Neural crest cell (in vitro differentiated cells): ENCODE measurements at places on chromosomes 7 and 10. TPM values are rescaled to one million over a fixed set of nuclear protein-coding genes. Genes with fewer than 3 reads are reported as not detected.

- peaks cover 3% of the 10 kb centered on the region for H3K4me1 ChIP-seq
- H3K27me3 ChIP-seq: no peaks in the 10 kb centered on the region
- no peak overlapping the region for H3K27ac ChIP-seq
These were observed 6.6 kb upstream of the INTS1 start for GRCh38 chr7:1510780-1511154.

GRCh38 chr7:85627791-85628586 lies 441.1 kb upstream of the SEMA3D start:
- DNase-seq: no peak
- H3K4me3 ChIP-seq: no peak overlapping the region
- H3K36me3 ChIP-seq: no peaks in the 10 kb centered on the region
- H3K27ac ChIP-seq: no peak overlapping the region
- no peaks in the 10 kb centered on the region for H3K27me3 ChIP-seq

DNA sequence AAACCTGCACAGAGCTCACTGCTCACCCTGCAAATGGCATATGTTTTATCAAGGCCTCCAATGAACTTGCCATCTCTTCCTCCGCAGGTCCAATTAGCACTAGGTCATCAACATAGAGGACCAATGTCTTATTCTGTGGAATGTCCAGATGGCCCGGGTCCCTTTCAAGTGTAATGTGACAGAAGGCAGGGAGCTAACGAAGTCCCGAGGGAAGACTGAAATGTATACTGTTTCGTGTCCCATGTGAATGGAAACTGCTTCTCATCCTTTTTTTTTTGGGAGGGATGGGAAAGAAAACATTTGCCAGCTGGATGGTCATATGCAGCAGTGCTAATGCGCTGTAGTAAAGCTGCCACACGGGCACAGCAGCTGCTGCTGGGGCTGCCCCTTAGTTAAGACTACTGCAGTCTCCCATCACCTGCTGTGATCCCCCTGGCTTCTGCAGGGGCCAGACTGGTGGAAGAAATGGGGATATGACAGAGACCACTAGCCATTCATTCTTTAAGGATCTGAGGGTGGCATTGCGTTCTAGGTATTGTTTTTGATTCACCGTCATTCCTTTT lies 61.7 kb upstream of the CCNY start:
- H3K4me1 ChIP-seq: peaks cover 20% of the 10 kb centered on the region
- H3K4me3 ChIP-seq: no peak overlapping the region
- H3K27me3 ChIP-seq: no peaks in the 10 kb centered on the region

DNA sequence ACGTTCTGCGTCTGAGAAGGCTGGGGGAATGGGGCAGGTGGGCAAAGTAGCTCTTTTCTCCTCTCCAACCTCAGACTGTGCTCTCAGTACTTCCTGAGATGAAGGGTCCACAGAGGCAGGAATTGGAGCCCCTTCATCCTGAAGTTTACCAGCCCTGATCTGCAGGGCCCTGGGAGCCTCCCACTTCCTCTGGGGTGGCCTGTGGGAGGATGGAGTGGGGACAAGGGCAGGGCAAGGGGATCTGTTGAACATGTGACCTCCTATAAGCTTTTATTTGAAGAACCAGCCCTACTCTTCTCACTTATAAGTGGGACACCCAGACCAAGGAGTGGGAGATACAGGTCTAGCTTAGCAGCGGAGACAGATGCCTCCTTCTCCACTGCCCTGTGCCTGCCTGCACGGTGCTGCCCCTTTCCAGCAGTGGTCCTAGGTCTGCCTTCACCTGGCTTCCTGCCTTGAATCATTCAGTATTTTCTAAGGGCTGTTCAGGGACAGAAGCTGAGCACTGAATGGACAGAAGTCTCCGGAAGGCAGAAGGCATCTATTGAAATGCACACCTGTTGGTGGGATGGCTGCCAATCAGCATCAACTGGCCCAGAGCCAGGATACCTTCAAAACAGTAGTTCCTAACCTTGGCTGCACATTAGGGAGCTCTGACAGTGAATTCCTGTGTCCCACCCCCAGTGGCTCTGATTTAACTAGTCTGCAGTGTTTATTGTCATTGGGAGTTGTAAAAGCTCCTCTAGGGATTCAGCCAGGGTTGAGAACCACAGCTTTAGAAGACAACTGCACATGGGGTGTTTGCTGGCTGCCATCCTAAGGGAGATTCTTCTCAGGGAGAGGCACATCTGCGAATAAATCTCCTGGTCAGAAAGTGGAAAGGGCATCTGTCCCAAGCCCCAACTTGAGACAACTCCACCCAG lies 2.7 kb upstream of the ARHGAP22 start:
- no peak overlapping the region for H3K27ac ChIP-seq
- H3K4me3 ChIP-seq: no peak overlapping the region
- no peak for DNase-seq
- no peaks in the 10 kb centered on the region for H3K36me3 ChIP-seq
- H3K4me1 ChIP-seq: peaks cover 3% of the 10 kb centered on the region

DNA sequence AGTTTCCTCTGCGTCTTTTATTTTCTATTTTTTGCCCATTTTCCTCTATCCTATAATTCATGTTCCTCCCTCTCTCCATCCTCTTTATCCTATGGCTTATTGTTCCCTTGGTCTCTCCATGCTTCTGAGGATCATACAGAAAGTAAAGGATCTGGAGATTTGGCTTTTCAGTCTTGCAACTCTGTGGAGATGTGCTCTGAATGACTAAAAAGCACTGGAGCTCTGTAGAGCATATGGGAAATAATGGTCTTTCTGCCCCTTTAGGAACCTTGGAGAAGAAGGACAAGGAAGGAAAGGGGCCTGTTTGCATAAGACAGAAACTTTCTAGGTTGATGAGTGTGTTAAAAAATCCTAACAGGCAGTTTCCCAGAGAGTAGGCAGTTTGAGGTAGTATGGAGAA lies 120.1 kb downstream of the PHTF2 start:
- peaks cover 5% of the 10 kb centered on the region for H3K4me1 ChIP-seq
- no peak for DNase-seq
- peaks cover 3% of the 10 kb centered on the region for H3K36me3 ChIP-seq
- H3K27me3 ChIP-seq: no peaks in the 10 kb centered on the region
- no peak overlapping the region for H3K27ac ChIP-seq

DNA sequence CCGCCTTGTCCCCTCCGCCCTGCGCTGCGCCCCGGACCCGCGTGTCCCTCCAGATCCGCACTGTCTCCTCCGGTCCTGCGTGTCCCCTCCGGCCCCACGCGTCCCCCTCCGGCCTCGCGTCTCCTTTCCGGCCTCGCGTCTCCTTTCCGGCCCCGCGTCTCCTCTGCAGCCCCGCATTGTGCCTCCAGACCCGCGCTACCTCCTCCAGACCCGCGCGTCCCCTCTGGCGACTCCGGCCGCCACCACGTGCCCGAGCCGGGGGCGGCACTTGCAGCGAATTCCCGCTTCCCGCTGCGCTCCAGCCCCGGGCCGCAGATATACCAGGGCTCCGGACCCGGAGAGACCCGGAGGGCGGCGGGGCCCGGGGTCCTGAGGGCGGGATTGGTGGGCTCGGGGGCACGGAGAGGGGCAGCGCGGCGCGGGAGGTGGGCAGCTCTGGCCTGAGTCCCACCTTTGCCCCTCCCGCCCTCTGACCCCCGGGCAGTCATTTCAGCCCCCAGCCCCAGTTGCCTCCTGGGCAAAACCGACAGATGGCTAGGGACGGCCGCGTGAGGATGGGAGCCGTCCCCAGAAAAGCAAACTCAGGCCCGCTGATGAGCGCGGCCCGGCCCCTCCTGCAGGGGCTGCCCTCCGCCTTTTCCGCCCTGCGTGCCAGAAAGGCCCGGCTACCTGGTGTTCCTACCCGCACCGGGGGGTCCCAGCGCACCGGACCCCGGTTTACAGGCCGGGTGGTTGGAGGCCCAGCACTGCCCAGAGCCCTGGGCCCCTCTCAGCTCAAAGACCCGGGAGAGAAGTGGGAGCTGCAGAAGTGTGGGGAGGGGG lies 56.5 kb downstream of the RBM17 start:
- peak; percentile 37 for DNase-seq
- H3K27ac ChIP-seq: peak overlapping the region; percentile 81
- peaks cover 21% of the 10 kb centered on the region for H3K4me1 ChIP-seq
- H3K36me3 ChIP-seq: peaks cover 9% of the 10 kb centered on the region
- peaks cover 17% of the 10 kb centered on the region for H3K27me3 ChIP-seq
- H3K4me3 ChIP-seq: peak overlapping the region; percentile 83

DNA sequence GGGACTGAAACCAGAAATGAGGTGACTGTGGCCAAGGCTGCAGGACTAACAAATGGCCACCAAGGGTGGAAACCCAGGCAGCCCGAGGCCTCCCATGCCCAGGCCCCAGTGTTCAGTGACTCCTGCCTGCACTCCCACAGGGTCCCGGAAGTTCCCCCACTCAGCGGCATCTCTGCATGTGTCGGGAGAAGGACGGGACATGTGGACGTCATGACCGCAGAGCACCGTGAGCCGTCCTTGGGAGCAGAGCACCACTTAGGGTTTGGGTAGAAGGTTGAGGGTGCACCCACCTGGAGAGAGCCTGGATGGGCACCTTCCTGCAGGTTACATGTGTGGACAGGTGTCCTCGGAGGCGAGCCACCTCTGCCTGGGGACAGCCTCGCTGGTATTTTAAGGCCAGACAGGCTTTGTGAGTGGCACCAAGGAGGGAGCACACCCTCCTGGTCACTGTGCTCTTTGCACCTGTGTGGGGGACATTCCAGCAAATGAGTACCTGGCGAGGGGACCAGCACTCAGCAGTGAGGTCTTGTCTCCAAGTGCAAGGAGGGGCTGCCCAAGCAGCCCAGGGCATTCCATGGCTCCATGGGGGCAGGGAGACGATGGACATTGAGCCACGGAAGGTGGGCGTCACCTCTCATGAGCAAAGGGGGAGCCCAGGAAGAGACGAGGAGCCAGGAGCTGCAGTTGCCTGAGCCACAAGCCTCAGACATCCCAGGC lies 95.3 kb upstream of the TCERG1L start:
- peaks cover 14% of the 10 kb centered on the region for H3K4me1 ChIP-seq
- no peak overlapping the region for H3K27ac ChIP-seq
- no peak for DNase-seq
- no peaks in the 10 kb centered on the region for H3K36me3 ChIP-seq

DNA sequence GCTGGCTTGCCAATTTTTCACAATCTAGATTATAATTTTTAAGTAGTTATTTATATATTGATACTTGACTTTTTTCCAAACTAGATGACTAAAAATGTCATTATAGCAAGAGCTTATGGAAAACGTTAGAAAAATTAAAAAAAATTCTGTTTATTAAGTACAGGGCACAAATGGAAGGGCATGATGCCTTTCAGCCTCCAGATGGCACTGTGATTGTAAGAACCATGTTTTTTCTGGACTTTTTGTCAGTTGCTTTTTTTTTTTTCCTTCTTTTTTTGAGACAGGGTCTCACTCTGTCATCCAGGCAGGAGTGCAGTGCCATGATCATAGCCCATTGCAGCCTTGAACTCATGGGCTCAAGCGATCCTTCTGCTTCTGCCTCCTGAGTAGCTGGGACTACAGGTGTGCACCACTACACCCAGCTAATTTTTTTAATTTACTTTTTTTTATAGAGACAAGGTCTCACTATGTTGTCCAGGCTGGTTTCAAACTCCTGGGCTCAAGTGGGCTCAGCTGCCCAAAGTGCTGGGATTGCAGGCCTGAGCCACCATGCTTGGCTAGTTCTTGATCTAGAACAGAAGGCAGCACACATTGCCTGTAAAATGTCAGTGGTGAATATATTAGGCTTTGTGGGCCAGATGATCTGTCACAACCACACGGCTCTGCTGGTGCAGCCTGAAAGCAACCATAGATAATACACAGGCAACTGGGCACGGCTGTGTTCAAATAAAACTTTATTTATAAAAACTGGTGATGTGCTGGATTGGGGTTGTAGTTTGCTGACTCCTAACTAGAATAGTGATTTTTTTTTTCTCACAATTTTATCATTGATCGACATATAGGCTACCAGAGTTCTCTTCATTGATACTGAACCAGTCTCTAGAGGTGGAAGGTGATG lies 27.4 kb downstream of the UCMA start:
- no peaks in the 10 kb centered on the region for H3K27me3 ChIP-seq
- no peak for DNase-seq
- H3K36me3 ChIP-seq: peaks cover 14% of the 10 kb centered on the region

GRCh38 chr10:91977491-91977890 lies 53.9 kb downstream of the BTAF1 start:
- no peak for DNase-seq
- H3K27ac ChIP-seq: no peak overlapping the region
- H3K27me3 ChIP-seq: no peaks in the 10 kb centered on the region
- no peaks in the 10 kb centered on the region for H3K4me1 ChIP-seq
- peaks cover 26% of the 10 kb centered on the region for H3K36me3 ChIP-seq

DNA sequence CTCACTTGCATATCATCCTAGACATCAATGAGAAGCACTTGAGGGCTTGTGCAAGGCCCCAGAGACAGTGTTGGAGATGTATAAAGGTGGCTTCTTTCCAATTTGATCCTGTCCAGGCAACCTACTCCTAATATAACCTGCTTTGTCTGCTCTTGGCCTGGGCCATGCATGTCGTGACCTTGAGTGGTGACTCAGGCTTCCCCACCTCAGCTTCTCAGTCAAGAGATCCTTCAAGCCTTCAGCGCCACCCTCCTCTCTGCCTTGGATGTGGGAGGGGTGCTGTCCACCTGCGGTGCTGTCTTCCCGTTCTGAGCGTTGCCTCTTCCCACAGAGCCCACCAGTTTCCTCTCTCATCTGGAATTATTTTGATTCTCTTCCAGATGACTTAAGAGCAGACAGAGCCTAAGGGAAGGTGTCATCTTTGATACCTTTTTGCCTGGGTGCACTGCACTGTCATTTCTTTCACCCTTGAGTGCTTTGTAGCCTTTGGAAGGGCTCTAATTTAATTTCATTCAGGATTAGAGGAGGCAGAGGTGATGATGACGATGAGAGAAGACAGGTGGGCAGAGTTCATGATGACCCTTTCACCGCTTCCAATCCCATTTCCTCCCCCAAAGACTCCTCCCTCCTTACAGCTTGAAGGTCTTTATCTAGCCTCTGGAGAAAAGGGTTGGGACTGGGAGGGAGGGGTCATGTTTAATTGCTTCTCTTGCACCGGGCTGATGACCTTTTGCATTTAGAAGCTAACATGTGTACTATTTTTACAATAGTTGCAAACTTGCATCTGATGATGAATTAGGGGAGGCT lies 6.9 kb downstream of the LSMEM1 start:
- no peaks in the 10 kb centered on the region for H3K27me3 ChIP-seq
- H3K36me3 ChIP-seq: peaks cover 11% of the 10 kb centered on the region
- DNase-seq: no peak
- no peak overlapping the region for H3K27ac ChIP-seq
- no peak overlapping the region for H3K4me3 ChIP-seq

- no peaks in the 10 kb centered on the region for H3K27me3 ChIP-seq
- DNase-seq: no peak
- H3K4me3 ChIP-seq: no peak overlapping the region
- H3K4me1 ChIP-seq: peaks cover 28% of the 10 kb centered on the region
- H3K36me3 ChIP-seq: peaks cover 9% of the 10 kb centered on the region
These were observed 24.2 kb downstream of the ITGB8 start for GRCh38 chr7:20354610-20355528.

- no peak for DNase-seq
- no peaks in the 10 kb centered on the region for H3K36me3 ChIP-seq
- no peaks in the 10 kb centered on the region for H3K4me1 ChIP-seq
- peaks cover 4% of the 10 kb centered on the region for H3K27me3 ChIP-seq
- no peak overlapping the region for H3K4me3 ChIP-seq
These were observed 66.8 kb upstream of the EXOC4 start for GRCh38 chr7:133186060-133186459.

Gene RBM20
- 0.58 and 0.61 TPM in 2 replicates for total RNA-seq

Gene BCCIP
- 89.7 and 89.8 TPM in 2 replicates for total RNA-seq

Gene SEMA3D
- 22.7 and 26.3 TPM in 2 replicates for total RNA-seq

Gene CPA4
- 0.41 and 0.72 TPM in 2 replicates for total RNA-seq

Gene MBLAC1
- total RNA-seq: 2.1 and 2.4 TPM in 2 replicates

Gene NYAP1
- 4.8 and 5.2 TPM in 2 replicates for total RNA-seq
